NCI-H2081 treated with DMSO at 0.1 percent for 48 hours (cell line): ENCODE measurements at places on chromosomes 6 and 20.
A peak's percentile ranks its signal among the peaks of the same experiment; 100 is the strongest.

GRCh38 chr6:137798846-137799245 lies 68.2 kb upstream of the TNFAIP3 start:
- DNase-seq = no peak

GRCh38 chr20:15848995-15849610 lies 724.1 kb downstream of the KIF16B start:
- no peak for DNase-seq

- DNase-seq = no peak
These were observed 5.0 kb downstream of the ID4 start for GRCh38 chr6:19842030-19842615.

- DNase-seq = no peak
These were observed 92.6 kb downstream of the YTHDF1 start for GRCh38 chr20:63123331-63123741.

DNA sequence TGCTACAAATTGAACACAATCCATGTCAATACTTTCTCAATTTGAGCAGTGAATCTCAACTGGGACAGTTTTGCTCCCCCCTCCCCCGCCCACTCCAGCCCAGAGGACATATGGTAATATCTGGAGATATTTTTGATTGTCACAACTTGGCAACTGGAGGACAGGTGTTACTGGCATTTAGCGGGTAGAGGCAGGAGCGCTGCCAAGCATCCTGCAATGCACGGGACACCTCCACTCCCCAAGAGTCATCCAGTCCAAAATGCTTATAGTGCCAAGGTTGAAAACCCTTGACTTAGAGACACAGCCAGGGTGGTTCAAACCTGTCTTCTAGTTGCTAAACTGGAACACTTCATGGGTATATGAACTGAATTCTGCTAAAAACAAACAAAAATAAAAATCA lies 26.9 kb upstream of the LRRC1 start:
- DNase-seq = no peak

- no peak for DNase-seq
These were observed 20.4 kb downstream of the ZUP1 start for GRCh38 chr6:116648156-116648555.

DNA sequence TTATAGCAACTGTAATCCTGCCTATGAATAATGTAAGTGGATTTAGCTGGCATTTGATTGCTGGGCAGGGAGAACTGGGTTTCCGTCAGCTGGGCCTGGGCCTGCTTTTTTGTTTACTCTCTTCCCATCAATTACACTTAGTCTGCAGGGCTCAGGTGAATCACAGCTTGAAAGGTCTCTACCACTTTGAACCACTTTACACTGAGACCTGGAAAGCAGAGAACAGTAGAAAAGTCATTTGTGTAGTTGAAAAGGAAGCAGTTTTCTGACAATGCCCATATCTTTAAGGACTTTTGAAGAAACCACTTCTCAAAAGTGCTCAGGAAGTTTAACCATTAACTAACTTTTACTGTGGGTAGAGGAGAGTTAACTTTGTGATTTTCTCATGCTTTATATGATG lies 315.4 kb upstream of the SASH1 start:
- peak; percentile 14 for DNase-seq

DNA sequence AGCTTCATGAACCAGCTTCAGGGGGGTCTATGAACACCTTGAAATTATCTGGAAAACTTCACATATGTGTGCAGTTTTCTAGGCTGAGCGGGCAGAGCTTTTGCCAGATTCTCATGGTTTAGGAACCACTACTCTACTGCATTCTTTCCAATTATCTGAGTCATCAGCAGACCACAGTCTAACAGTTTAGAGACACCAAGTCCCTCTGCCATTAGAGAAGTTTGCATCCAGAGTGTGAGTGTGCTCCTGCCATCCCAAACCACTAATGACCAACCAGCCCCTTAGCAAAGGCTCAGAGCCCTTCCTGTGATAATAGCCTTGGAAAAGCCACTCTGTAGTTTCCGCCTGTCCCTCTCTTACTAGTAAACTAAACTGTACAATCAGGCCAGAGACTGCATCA lies 96.8 kb downstream of the PHACTR1 start:
- no peak for DNase-seq

- no peak for DNase-seq
These were observed 17.1 kb upstream of the TINAG start for GRCh38 chr6:54291146-54291545.

DNA sequence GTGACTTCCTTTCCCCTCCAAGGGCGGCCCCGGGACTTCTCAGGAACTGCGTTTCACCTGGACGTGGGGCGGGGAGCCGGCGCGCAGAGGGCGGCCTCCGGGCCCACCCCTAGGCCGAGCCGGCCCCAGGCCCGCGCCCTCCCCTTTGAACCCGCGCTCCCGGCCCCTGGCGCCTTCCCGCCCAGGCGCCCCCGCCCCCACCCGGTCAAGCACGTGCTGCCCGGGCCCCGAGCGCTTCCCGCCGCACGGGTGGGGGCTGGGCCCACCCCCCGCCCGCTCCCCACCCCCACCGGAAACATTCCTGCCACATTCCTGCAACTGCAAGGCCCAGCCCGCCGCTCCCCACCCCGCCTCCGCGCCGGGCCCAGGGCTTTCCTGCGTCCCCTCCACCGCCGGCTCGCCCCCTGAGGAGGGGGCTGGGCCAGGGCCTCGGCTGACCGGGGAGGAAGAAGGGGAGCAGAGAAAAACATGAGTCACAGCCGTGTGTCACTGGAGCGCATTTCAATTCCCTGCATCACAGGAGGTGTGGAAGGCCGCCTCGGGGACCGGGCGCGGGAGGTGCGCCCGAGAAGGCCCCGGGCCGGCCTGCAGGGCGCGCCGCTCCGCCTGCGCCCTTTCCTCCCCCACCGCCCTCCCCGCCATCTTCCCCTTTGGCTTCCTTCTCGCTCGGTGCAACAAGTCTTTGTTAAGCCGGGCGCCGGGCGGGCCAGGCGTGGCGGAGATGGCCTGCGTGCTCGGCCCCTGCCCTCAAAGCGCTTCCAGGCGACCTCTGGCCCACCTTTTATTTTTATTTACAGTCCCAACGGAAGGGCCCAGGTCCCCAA lies 1.2 kb upstream of the HMGA1 start:
- no peak for DNase-seq

GRCh38 chr6:34798057-34798456 lies 6.2 kb downstream of the BLTP3A start:
- no peak for DNase-seq

- DNase-seq = no peak
These were observed 74.6 kb downstream of the PERP start for GRCh38 chr6:138032571-138032970.

DNA sequence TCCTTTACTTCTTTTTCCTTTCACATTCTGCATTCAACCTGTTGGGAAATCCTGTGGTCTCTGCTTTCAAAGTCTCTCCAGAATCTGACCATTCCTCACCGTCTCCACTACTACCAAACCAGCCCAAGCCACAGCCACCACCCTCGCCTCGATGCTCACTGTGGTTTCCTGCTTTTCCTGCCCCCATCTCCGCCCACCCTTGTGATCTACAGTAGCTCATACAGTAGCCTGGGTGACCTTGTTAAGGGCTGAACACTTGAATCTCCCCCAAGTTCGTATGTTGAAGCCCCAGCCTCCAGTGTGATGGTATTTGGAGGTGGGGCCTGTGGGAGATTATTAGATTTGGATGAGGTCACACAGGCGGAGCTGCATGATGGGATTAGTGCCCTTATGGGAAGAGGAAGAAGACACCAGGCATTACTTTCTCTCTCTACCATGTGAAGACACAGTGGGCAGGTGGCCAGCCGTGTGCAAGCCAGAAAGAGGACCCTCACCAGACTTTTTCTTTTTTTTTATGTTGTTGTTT lies 189.0 kb upstream of the UST start:
- DNase-seq = no peak

DNA sequence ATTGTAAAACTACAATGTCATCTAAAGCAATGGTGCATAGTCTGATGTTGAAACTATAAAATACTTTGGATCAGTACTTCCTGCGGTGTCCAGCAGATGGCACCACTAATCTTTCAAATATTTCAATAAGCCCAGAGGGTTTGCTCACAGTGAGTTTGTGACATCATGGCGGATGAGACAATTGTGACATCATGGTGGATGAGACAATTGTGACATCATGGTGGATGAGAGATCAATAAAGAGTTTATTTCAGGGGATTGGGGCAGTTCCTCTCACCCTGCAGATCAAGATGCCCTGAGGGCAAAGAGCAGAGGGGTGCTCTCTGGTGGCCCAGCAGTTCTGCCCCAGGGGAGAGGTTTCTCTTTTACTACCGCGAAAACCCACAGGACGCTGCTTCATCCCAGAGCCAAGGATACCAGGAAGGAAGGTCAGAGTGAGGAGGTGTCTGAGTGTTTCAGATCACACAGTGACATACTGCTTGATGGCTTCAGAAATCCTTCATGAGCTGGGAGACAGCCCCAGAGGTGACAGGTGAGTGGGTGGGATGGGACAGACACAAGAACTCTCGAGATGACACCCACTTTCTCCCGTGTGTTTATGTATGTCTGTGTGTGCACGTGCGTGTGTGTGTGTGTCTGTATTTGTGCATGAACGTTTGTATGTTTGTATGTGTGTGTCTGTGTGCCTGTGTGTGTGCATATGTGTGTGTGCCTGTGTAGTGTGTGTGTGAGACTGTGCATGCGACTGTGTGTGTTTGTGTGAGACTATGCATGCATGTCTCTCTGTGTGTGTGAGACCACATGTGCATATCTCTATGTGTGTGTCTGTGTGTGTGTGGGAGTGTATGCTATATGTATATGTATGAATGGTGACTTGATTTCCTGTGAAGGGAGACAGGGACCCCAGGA lies 7.3 kb upstream of the ULBP2 start:
- DNase-seq = no peak

GRCh38 chr6:3620937-3621336 lies 130.6 kb downstream of the PXDC1 start:
- DNase-seq = no peak

DNA sequence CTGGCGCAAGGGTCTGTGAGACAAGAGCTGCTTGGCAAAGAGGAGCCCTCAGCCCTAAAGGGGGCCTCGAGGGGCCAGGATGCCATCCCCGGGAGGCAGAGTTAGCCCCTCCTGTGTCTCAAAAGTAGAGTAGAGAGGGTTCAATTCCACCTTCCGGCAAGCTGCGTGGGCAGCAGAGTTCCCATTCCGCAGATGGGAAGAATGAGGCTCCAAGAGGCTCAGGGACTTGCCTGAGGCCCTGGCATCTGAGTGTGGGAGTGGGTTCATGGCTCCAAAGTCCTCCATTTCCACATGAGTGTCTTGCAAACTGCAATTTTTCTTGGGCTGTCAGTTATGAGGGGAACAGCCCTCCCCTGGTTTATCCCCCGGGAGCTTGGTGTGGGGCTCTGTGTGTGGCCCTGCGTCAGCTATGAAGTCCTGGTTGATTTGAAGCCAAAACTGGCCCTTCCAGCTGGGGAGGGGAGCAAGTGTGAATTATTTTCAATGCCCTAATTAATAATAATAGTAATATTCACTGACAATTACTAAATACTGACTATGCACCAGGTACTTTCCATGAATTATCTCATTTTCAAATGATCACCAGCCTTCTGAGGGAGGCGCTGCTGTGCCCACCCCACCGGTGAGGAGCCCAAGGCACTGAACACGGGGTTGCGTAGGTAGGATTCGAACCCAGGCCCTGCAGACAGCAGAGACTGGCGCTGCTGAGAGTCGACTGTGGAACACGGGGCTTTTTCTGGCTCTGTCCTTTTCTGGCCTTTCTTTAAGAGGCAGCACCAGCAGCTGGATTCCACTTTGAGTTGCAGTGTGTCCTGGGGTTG lies 153.0 kb upstream of the PTPN1 start:
- no peak for DNase-seq

- DNase-seq = no peak
These were observed 235.2 kb downstream of the ALDH8A1 start for GRCh38 chr6:134714679-134715078.

DNA sequence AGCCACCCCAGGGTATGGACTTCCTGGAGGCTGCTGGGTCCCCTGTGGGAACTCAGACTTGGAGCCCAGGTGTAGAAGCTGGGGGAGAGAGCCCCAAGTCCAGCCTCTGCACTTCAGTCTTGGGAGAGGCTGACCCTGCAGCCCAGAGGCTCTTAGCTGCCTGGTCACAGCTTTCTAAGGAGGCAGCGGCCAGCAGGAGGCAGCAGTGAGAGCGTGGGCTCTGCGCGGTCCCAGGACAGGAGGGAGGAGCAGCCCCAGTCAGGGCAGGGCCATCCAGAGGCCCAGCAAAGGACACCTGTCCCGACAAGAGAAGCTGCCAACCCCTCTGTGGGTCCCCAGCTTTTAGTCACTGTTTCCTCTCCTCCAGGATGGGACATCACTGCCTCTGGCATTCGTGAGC lies 9.4 kb downstream of the TREML2 start:
- DNase-seq = no peak

GRCh38 chr6:158960026-158960425 lies 40.0 kb downstream of the RSPH3 start:
- DNase-seq = no peak

- no peak for DNase-seq
These were observed 52.3 kb downstream of the MBOAT1 start for GRCh38 chr6:20159781-20160540.

DNA sequence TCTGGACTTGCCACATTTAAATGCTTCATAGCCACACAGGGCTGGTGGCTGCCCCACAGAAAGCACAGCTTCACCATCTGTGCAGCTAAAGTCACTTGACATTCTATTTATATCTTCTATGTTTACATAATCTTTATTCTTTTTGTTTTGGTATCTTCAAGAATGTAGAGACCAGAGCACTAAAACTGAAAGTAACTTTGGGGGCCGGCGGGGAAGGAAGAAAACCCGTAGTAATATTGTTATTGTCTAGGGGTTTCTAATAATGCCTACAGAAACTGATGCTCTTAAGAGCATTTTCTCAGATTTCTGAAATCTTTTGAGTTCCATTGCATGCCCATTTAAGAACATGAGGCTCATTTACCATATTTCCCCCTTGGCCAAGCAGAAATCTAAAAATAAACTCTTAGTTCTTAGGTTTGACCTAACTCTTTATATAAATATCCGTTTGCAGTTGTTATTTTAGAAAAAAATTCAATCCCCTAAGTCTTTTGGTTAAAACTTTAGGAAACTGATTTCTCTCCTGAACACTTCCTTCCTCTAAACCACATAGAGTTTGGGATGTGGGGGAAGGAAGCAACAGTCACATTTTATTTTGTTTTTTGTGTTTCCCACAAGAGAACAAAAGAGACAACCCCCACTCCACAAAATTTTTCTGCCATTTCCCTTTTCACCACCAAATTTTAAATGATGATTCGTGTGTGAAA lies 207.6 kb downstream of the OGFRL1 start:
- no peak for DNase-seq

GRCh38 chr20:63124092-63124781 lies 91.7 kb downstream of the YTHDF1 start:
- no peak for DNase-seq

- DNase-seq = no peak
These were observed 9.6 kb downstream of the IGF2R start for GRCh38 chr6:159978291-159979135.

DNA sequence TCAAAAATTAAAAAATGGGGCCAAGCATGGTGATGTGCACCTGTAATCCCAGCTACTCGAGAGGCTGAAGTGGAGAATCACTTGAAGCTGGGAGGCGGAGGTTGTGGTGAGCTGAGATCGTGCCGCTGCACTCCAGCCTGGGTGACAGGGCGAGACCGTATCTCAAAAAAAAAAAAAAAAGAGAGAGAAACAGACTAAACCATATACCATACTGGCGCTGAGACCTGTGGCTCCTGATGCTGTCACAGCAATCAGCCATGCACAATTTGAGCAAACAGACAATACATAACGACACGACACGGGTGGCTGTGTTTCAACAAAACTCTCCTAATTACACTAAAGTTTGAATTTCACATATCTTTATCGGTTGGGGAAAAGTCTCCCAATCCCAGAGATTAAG lies 14.9 kb upstream of the CBFA2T2 start:
- no peak for DNase-seq

- no peak for DNase-seq
These were observed 41.6 kb upstream of the TMEM244 start for GRCh38 chr6:129902681-129903080.
